Heart left ventricle (tissue), 16 donors: ENCODE measurements at places on chromosomes 5 and 9. TPM values are rescaled to one million over a fixed set of nuclear protein-coding genes. Genes with fewer than 3 reads are reported as not detected.

Gene AMACR
- polyA plus RNA-seq, result 4.6 TPM

Gene ERGIC1
- 115 TPM for polyA plus RNA-seq

Gene SLC4A9
- polyA plus RNA-seq, result not detected

Gene PCA3
- polyA plus RNA-seq, result not detected

Gene SLIT3
- 2.5 TPM for polyA plus RNA-seq

Gene LOX
- 1.1 TPM for polyA plus RNA-seq

Gene CEL
- polyA plus RNA-seq, result 2.1 TPM

Gene GFRA3
- polyA plus RNA-seq, result 0.40 TPM

Gene PCDHGB4
- 3.8 TPM for polyA plus RNA-seq

Gene SLC34A3
- not detected for polyA plus RNA-seq

- peak; percentile 17 for DNase-seq
These were observed 72.8 kb upstream of the PITX1 start for GRCh38 chr5:135106610-135107471.

DNA sequence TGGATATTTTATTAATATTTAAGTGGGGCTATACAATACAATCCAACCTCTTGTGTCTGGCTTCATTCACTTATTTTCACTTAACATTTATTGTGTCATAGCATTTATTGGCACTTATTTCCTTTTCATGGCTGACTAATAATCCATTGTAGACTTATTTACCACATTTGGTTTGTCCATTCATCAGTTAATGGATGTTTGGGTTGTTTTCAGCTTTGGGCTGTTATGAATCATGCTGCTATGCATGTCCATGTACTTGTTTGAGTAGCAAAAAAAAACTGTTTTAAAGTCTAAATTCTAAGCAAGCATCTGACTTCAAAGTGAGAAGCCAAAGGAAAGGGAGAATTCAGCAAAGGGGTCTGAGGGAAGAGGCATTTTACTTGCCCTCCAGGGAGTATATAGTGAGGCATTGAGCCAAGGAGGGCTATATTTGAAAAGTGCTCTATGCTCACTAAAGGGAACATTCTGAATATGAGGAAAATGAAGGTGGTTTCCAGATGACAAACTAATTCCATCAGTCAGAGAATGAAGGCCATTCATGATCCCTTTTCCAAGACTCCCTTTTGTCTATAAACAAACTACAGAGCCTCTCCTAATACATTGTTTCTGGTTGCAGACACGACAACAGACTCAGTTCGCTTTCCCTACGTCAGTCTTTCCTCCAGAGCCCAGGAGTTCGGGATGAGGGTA, 532.8 kb upstream of the KLF4 start:
- DNase-seq, result no peak

DNA sequence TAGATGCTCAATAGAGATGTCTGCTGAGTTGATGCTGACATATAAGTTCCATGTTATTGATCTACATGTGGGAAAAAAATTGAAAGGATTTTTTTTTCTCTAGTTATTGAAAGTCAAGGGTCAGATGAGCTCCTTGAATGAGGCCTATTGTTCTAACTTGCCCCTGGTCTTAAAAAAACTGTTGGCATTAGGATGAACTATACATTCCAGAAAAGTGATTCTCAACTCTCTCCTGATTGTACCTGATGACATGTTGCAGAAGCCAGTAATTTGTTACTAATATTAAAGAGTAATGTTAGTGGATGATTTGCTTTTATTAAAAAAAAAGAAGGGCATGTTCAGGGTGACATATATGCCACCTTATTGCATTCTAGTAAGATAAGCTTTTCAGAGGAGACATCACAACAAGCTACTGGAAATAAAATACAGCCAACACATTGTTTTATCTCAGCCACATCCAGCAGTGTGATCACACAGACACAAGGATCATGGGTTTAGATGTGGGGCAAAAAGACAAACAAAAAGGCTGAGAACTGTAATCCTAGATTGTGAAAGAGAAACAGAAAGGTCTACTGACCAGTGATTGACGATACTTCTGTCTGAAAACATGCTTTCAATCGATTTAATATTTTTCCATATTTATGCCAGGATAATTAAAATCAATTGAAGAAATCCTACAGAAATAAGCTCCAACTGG, 1314.1 kb upstream of the C9orf72 start:
- DNase-seq, result no peak

GRCh38 chr5:135246605-135246922, 152.5 kb downstream of the MACROH2A1 start:
- DNase-seq, result no peak

GRCh38 chr5:66171349-66172344, 27.5 kb downstream of the SREK1 start:
- DNase-seq, result no peak

- no peak for DNase-seq
These were observed 53.8 kb downstream of the HRH2 start for GRCh38 chr5:175711472-175712312.

DNA sequence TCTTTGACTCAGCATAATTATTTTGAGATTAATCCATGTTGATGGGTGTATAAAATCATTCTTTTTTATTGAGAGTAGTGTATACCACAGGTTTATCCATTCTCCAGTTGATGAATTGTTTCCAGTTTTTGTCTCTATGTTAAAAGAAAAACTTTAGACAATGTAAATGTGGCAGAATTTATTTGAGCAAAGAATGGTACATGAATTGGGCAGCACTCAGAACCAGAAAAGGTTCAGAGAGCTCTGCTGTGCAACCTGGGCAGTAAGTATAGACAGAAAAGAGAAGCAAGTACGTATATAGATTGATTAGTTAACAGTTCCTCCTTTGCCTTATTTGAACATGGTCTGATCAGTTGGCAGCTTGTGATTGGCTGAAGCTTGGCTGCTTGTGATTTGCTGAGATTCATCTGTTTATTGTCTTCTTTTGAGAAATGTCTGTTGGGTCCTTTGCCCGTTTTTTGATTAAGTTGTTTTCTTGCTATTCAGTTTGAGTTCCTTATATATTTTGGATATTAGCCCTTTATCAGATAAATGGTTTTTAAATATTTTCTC, 41.4 kb downstream of the CDC42SE2 start:
- no peak for DNase-seq

- DNase-seq, result no peak
These were observed 5.0 kb upstream of the QRFP start for GRCh38 chr9:130901498-130902203.

GRCh38 chr5:56543441-56544388, 271.6 kb upstream of the MAP3K1 start:
- no peak for DNase-seq

GRCh38 chr5:177327539-177328522, 16.1 kb upstream of the MXD3 start:
- DNase-seq, result no peak

GRCh38 chr5:95631991-95632675, 12.2 kb downstream of the GPR150 start:
- no peak for DNase-seq

DNA sequence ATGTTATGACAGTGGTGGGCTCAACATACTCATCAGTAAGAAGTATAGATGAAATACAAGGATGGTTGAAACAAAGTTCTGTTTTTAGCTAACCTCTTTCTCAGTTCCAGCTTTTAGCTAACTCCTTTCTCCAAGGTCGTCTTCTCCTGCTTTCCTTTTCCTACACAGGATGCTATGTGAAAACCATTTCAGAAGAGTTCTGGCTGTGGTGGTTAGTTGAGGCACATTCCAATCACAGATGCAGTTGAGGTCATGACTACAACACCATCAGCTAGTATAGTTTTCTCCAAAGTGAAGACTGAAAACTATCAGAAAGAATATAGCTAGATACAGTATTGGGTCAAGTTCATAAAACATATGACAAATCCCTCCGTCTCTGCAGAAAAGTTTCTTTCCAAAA, 477.7 kb upstream of the C9orf72 start:
- no peak for DNase-seq

DNA sequence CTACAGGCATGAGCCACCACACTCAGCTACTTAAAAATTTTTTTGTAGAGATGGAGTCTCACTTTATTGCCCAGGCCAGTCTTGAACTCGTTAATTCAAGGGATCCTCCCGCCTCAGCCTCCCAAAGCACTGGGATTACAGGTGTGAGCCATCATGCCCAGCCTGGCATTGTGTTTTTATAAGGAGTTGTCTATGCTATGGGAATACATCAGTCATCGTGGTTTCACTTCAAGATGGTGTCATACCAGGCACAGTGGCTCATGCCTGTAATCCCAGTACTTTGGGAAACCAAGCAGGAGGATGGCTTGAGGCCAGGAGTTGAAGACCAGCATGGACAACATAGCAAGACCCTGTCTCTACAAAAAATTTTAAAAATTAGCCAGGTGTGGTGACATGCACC, 49.7 kb downstream of the CYSTM1 start:
- no peak for DNase-seq

DNA sequence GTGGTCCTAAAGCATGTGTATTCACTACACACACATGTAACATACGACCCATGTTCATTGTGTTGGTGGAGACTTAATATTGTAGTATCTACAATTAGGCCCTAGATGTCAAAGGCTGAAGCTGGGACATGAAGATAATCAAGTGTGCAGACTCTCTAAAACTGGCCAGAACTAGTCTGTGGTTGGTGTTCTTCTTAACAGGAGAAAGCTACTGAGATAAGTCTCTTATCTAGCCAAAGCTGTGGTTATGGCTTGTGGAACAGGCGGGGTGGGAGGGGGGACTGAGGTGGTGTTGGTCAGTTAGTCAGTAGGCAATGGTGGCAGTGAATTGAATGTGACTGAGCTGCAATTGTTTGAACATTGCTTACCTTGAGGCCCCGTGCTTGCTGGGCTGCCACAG, 112.7 kb upstream of the SLC24A2 start:
- no peak for DNase-seq

GRCh38 chr9:3049636-3050035, 205.7 kb upstream of the PUM3 start:
- no peak for DNase-seq

DNA sequence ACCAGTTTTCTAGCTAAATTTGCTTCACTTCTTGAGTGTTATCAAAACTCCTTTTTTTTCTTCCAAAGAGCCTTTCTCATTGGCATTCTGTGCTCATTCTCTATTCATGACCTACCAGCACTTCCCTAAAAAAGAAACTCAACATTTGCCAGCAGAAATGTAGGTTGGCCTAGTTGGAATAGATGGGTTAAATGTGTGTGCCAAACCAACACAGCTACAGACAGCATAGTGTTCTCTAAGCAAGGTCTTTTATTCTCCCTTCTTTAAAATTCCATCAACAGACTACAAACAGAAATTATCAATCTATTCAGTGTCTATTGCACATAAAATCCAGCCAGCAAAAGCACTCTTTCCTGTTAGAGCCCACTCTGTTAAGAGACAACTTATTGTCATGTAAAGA, 255.8 kb upstream of the PUM3 start:
- DNase-seq, result no peak

DNA sequence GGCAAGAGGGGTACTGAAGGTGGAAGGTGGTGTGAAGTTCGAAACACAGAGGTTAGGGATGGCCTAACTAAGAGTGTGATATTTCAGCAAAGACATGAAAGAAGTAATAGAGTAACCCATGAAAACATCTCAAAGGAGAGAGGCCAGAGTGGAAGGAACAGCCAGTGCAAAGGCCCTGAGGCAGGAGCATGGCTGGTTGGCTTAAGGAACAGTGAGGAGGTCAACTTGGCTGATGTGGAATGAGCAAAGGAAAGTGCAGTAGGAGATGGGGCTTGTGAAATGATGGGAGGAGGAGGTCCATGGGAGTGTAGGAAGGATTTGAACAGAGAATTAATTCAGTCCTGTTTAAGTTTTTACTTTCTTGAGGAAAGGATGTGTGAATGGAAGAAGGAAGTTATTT, 178.3 kb upstream of the ZNF608 start:
- no peak for DNase-seq

- no peak for DNase-seq
These were observed 4.6 kb upstream of the FBXL17 start for GRCh38 chr5:108386345-108387061.

DNA sequence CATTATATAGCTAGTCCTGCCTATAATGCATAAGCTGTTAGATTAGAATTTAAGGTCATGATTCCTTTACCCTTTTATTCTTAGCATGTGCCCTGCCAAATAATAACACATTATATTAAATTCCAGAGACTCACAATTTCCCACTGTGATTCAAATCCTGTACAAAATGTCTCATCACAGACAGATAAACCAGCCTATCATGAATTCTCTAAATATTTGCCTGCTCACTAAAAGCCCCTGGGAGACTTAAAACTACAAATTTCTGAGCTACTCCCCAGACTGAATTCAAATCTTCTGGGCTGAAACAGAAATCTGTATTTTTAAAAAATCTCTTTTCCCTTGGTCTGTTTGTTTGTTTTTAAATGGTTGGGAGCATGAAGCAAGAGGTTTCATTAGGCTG, 32.7 kb downstream of the GAPT start:
- DNase-seq, result no peak

DNA sequence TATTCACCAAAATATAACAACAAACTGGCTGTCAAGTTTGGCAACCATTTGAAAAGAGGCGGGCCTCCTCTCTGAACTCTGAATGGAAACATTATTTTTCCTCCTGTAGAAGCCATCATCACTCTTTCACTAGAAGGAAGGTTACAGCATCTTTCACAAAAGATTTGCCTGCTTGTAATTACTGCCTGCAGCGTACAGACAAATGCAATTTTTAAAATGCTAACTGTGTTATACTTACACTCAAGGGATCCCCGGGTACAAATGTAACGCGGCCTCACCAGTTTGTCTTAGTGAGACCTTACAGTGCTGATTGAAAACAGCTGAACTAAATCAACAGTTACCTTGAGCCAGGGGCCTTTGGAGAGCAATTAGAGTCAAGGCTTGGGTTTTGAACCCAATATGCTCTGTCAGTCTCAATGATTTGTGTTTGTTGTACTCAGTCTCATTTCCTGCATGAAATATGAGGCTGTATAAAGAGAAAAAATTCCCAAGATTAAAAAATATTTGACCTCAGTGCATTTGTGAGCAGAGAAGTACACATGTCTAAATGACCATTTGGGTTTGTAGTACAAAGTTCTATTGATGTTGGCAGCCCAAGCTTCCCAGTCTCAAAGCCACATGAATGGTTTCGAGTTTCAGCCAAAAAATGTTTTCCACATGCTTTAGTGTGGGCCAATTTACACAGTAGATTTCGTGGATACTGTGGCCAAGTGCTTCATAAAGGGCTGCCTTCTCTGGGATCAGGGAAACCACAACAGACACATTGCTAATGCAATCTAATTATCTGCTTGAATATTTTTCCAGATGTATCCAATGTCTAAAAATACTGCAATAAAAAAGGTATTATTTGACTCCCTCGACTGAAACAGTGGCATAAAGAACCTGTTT, 500.0 kb downstream of the SPATA31D1 start:
- DNase-seq, result peak; percentile 41

GRCh38 chr5:108125771-108126511, 256.0 kb downstream of the FBXL17 start:
- no peak for DNase-seq

DNA sequence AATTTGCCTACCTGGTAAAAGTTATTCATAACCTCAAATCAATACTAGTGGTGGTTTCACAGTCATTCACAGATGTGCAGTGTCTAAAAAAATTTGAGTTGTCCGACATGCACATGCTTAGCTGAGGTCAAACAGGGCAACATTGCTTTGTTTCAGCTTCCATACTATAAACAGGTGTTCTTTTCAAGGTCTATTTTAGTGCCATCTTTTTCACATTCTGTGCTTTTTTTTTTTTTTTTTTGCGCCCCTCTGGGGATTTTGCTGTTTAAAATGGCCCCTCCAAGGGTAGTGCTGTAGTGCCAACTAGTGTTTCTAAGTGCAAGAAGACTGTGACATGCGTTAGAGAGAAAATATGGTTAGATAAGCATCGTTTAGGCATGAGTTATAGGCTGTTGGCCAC, 14.5 kb downstream of the PHAX start:
- no peak for DNase-seq
